ENCODE measurements at places on chromosomes 3 and 15.

DNA sequence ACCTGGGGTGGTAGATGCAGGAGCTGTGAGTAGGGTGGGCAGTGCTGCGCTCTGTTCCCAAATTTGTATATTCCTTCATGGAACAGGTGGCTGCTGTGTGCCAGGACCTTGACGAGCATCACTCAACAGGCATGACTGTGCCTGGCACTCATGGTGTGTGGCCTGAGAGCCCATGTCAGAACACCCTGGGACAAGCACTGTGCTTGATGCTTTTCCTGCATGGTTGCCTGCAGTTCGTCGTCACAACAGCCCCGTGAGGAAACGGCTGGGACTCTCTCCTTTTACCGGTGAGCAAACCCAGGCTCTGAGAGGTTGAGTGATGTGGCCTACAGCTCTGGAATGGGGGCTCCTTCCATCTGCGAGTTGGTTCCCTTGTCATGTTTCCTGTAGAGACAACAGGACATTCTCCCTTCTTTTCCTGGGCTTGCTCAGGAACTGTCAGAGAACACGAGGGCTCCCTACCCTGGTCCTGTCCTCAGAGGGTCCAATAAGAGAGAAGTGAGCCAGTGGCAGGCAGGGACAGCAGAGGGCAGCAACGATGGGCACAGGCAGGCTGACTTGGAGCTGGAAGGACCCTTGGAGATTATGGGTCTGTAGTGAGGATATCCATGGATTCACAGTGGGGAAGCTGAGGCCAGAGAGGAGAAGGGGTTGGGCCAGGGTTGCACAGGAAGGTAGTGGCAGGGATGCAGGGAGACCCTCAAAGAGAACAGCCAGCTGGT lies 37.4 kb downstream of the PRKCD start:
- no peak for DNase-seq

GRCh38 chr3:139529662-139530061 lies 9.9 kb downstream of the RBP1 start:
- no peak for DNase-seq

- DNase-seq, result no peak
Observed at GRCh38 chr3:178966299-178967176, 105.1 kb downstream of the ZMAT3 start.

DNA sequence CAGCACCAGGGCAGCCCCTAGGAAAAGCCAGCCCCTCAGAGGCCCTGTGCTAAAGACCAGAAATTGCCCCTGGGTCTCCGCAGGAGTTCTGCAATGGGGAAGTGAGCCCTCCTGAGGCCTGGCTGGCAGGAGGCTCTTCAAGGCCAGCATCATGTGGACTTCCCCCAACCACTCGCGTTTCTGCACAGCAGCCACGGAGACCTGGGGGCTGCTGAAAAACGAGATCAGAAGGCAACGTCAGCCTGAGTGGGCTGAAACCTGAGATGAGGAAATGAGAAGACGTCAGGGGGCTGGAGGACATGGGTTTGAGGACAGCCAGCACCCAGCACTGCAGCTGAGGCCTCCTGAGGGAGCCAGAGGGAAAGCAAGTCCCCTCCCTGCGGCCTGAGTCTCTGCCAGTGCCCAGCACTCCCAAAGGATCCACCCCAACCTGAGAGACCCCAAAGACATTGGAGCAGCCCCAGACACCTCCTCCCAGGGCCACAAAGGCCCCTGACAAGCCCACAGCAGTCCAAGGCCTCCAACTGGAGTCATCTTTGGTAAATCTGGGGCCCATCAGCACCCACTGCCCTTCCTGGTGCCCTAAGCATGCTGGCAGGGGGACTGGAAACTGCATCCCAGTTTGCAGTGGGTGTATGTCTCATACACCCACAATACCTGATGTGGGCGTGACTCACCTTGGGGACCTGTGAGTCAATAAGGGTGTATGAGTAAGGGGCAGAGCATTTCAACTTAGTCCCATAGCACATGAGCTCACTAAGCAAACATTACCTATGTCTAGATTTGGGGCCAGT lies 29.2 kb upstream of the CYP11A1 start:
- peak; percentile 54 for DNase-seq

- DNase-seq, result no peak
Observed at GRCh38 chr15:95975212-95975611, 355.3 kb upstream of the NR2F2 start.

GRCh38 chr3:52904552-52904951 lies 7.2 kb upstream of the STIMATE start:
- no peak for DNase-seq

DNA sequence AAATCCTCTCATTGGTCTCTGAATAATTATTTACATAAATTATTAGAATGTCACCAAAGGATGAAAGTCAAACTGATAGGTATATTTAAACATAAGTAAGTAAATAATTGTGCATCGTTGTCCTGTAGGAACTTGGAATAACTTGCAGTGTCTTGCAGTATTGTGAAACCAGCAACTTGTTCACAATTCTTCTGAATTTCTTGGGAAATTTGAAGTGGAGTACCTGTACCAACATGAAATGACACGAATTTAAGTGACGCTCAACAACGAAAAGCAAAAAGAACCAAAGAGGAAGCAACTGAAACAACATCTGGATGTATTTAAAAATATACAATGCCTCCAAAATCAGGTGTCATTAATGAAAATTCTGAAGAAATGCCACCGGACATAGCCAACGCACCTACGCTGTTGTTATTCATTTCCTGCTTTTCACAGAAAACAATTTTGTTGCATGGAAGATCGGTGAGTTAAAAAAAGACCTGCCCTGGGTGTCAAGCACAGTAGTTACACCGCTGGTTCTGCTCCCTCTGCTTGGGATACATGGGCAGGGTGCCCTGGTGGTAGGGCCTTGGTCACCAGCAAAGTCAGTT lies 112.5 kb downstream of the RPLP1 start:
- DNase-seq, result no peak

DNA sequence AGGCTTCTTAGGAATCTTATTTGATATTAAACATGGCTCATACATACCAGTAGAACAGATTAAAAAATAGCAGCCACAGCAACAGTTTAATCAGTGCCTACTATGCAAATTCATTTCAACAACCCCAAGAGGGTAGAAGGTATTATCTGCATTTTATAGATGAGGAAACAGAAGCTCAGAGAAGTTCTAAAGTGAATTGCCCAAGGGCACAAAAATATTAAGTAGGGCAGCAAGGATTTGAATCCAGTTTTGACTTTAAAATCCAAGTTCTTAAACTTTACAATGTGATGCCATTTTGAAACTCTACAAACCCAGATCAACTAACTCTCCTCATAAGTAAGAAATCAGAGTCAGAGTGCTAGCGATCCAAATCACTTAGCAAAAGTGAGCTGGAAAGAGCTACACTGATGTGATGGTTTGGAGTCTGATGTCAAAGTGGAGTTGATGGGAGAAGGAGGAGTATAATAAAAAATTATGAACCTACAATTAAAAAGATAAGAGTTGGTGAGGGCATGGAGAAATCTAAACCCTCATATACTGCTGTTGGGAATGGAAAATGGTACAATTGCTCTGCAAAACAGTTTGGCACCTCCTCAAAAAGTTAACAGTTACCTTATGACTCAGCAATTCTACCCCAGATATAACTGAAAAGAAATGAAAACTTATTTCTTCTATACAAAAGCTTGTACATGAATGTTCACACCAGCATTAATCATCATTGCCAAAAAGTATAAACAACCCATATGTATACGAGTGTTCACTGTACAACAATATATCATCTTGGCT lies 51.0 kb upstream of the PLXND1 start:
- no peak for DNase-seq

DNA sequence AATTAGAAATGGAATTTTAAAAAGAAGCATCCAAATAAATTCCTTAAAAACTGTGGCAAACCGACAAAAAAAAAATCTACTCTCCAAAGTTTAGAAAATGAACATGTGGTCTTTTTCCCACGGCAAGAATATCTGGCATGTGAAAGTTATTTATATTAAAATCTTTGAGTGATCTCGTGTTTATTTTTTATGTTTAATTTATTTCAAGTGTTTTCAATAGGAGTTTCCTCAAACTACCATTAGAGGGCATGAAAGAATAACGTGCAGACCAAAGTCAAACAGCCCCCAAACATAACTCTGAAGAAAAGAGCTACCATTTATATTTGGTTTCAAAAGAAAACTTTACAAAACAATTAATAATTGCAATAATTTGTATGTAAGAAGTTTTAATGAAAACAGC lies 286.4 kb downstream of the ZIC4 start:
- DNase-seq, result no peak

DNA sequence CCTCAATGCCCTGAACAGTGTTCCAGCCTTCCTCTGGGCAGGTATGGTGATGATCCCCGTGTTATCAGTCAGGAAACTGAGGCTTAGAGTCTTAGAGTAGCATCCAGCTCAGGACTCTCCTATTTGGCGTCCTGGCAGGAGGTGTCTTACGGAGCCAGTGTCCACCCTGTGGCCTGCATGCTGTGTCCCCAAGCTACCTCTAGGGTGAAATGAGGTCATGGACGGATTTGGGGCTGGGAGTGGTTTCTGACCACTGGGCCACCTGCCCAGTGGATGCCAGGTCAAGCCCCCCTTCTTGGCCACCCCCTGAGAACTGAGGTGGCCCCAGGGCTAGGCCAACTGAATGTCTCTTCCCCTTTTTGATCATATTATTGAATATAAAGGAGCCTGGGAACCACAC lies 27.2 kb upstream of the SLC6A6 start:
- DNase-seq, result no peak

- DNase-seq, result no peak
Observed at GRCh38 chr3:99330924-99331532, 307.4 kb upstream of the COL8A1 start.

DNA sequence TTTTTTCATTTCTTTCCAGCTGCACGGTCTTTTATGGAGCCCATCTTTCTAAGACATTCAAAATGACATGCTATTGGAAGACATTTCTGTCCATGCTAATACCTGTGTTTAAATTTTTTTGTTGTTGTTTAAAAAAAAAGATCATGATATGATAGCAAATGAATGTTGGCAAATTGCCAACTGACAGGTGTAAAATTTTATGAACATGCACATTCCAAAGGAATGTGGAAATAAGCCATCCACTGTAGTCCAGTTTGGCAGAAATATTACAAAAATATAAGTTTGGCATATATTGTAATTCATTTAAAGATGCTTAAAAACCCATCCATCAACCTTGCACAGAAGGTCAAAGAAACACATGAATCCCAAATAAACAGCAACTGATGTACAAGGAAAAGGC lies 75.6 kb upstream of the WNT5A start:
- no peak for DNase-seq

GRCh38 chr3:157429708-157430107 lies 6.9 kb upstream of the PTX3 start:
- no peak for DNase-seq

- no peak for DNase-seq
Observed at GRCh38 chr3:21017115-21017852, 733.7 kb downstream of the ZNF385D start.

DNA sequence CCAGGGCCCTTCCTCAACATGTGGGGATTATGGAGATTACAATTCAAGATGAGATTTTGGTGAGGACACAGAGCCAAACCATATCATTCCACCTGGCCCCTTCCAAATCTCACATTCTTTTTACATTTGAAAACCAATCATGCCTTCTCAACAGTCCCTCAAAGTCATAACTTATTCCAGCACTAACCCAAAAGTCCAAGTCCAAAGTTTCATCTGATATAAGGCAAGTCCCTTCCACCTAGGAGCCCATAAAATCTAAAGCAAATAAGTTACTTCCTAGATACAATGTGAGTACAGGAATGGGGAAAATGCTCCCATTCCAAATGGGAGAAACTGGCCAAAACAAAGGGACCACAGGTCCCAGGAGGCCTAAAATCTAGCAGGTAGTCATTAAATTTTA lies 309.5 kb upstream of the SLITRK3 start:
- DNase-seq, result no peak

DNA sequence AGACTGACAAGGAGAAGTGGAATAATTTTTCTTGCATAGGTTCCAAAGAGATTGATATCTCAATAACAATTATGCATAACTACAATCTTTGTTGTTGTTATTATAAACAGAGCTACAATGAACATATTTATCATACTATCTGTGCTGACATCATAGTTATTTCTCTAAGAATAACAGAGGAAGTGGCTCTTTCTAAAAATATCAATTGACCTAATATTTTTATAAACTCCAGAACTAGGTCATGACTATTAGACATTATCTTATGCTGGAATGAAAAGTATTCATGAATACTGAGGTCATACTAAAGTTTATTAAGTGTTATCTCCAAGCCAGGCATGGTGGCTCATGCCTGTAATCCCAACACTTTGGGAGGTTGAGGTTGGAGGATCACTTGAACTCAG lies 114.1 kb downstream of the DCLK3 start:
- DNase-seq, result no peak

GRCh38 chr3:8001712-8002111 lies 499.9 kb upstream of the LMCD1 start:
- no peak for DNase-seq

- DNase-seq, result no peak
Observed at GRCh38 chr3:169390271-169390670, 273.2 kb downstream of the MECOM start.

GRCh38 chr15:63752075-63752684 lies 81.6 kb downstream of the HERC1 start:
- DNase-seq, result peak; percentile 5

DNA sequence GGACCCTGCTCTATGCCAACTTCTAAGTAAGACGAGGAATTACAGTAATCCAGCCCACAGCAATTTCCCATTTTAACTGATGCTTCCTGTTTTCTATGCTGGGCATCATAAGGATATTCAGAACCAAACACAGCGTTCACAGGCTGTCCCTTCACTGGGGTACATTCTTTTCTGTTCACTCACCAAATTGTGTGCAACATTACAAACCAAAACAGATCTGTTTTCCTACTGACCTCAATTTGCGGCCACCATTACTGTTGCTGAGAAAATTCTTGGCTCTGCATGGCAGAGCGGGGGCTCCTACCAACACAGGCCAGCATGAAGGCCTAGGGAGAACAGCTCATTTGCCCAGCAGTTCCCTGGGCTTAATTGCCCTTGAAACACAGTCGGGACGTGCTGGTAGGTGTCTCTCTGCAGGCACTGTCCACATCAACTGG lies 76.5 kb downstream of the MYO1E start:
- no peak for DNase-seq

DNA sequence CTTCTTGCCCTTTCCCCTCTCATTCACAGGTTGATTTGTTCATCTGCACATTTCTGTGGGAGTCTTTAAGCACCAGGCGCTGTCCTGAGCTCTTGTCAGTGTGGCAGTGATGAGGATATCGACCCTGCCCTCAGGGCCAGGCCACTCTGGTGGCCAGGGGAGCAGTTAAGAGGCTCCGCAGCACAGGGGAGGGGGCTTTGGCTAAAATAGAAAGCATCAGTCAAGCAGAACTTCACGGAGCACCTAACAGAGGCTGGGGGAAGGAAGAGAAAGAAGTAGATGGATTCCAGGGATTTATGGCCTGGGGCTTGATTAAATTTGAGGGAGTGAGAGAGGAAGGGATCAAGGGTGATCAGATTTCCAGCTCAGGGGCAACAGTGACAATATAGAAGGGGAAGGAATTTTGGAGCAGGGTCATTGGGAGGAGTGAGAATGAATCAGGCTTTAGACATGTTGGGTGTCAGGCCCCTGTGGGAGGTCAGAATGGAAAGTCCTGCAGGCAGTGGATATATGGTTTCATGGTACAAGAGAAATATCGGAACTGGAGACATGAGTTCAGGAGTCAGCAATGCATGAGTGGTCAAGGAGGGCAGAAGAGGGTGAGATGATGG lies 73.0 kb upstream of the GLCE start:
- DNase-seq, result no peak

- DNase-seq, result no peak
Observed at GRCh38 chr3:193378706-193379105, at the start of gene ATP13A5. ATP13A5 (minus strand) TSS chr3:193378753; CDS start chr3:193378725, 28 bp downstream.

Data from activated CD8-positive, alpha-beta memory T cell treated with anti-CD3 and anti-CD28 coated beads for 4 hours (primary cell).